ENCODE measurements at places on chromosomes 5 and 9.

DNA sequence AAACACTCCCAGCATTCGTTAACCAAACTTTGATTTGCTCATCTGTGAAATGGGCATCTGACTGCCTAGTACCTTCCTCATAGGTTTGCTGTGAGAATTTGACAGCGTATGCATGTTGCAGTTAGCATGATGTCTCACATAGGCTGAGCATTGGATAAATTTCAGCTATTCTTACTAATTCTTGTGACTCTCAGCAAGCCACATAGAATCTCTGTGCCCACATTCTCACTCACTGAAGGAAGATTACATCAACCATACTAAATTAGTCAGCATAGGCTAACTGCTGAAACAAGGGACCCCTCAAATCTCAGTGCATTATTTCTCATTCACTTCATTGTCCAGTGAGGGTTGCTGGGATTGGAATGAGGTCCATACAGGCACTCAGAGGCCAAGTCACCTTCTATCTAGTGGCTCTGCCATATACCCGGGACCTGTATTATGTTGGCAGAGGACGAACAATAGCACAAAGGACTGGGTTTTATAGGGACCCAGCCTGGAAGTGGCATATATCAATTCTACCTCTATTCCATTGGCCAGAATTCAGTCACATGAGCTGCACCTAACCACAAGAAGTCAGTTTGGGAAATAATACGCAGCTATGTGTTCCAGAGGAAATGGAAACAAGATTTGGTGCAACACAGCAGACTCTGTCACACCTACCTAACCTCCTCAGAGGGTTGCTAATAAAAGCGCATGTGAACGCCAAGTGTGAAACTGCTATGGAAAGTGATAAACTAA lies 4.2 kb upstream of the PTGER4 start:
- DNase-seq: no peak

- no peak for DNase-seq
Observed at GRCh38 chr9:113355040-113355596, 5.8 kb downstream of the BSPRY start.

DNA sequence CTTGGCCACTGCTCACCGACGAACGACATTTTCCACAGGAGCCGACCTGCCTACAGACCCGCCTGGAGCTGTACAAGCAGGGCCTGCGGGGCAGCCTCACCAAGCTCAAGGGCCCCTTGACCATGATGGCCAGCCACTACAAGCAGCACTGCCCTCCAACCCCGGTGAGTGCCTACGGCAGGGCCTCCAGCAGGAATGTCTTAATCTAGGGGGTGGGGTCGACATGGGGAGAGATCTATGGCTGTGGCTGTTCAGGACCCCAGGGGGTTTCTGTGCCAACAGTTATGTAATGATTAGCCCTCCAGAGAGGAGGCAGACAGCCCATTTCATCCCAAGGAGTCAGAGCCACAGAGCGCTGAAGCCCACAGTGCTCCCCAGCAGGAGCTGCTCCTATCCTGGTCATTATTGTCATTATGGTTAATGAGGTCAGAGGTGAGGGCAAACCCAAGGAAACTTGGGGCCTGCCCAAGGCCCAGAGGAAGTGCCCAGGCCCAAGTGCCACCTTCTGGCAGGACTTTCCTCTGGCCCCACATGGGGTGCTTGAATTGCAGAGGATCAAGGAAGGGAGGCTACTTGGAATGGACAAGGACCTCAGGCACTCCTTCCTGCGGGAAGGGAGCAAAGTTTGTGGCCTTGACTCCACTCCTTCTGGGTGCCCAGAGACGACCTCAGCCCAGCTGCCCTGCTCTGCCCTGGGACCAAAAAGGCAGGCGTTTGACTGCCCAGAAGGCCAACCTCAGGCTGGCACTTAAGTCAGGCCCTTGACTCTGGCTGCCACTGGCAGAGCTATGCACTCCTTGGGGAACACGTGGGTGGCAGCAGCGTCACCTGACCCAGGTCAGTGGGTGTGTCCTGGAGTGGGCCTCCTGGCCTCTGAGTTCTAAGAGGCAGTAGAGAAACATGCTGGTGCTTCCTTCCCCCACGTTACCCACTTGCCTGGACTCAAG lies 1.5 kb downstream of the CSF2 start:
- DNase-seq: peak; percentile 49

GRCh38 chr5:37814699-37815098 lies 25.1 kb downstream of the GDNF start:
- no peak for DNase-seq

GRCh38 chr5:181235689-181236366 lies 7.9 kb downstream of the RACK1 start:
- no peak for DNase-seq

DNA sequence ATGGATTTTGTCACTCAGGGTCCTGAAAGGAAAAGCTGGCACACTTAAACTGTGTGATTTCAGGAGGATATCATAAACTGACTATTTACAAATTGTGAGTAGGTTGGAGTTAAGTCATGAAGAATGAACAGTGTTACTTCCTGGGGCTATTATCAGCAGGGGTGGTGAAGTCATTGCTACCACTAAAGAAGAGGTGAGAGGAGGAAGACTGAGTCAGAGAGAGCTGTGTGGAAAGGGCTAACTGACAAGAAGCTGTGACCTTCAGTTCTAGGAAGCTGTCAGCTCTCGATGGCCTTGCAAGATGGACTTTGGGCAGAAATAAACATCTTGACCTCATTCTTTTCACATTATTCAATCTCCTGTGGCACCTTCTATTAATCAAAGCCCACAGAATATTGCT lies 72.3 kb upstream of the STARD4 start:
- DNase-seq: no peak

GRCh38 chr5:131630208-131630962 lies 4.6 kb downstream of the RAPGEF6 start:
- DNase-seq: no peak

DNA sequence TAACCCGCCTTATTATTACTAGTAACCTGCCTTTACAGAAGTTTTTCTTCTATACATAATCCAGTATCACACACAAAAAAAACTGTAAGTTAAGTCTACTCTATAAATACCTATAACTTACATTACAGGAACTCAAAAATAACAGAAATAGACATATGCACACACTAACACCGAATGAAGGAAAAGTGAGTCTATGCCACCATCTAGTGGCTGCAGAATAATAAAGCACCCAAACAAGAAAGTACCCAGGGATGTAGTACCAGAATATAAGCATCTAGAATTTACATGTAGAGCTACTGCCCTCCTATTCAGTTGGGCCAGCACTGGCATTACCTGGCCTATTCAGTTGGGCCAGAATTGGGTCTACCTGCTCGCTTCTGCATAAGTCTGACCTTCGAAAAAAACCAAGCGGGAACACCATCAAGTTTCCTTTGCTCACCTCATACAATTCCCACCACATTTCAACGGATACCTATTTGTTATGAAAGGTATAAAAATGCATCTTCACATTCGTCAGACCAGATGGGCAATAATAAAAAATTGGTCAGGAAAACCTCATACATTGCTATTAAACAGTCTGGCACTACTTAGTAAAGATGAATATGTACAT lies 4.0 kb upstream of the NIPSNAP3A start:
- DNase-seq: peak; percentile 48

DNA sequence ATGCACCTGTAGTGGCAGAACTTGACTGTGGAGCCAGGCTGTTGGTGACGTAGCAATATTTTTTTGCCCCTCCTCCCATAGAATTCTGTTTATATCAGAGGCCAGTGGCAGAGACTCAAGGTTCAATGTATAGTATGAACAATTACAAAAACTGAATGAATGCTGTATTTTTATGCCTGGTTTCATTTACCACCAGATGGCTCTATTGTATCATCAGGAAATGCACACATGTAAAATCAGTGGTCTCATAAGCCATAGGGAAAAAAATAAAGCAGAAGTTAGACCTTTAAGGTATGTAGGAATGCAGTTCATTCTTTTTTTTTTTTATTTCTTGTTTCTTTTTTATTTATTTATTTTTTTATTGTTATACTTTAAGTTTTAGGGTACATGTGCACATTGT lies 43.6 kb downstream of the CCDC192 start:
- no peak for DNase-seq

GRCh38 chr5:21817668-21818369 lies 1035.3 kb downstream of the CDH12 start:
- no peak for DNase-seq

DNA sequence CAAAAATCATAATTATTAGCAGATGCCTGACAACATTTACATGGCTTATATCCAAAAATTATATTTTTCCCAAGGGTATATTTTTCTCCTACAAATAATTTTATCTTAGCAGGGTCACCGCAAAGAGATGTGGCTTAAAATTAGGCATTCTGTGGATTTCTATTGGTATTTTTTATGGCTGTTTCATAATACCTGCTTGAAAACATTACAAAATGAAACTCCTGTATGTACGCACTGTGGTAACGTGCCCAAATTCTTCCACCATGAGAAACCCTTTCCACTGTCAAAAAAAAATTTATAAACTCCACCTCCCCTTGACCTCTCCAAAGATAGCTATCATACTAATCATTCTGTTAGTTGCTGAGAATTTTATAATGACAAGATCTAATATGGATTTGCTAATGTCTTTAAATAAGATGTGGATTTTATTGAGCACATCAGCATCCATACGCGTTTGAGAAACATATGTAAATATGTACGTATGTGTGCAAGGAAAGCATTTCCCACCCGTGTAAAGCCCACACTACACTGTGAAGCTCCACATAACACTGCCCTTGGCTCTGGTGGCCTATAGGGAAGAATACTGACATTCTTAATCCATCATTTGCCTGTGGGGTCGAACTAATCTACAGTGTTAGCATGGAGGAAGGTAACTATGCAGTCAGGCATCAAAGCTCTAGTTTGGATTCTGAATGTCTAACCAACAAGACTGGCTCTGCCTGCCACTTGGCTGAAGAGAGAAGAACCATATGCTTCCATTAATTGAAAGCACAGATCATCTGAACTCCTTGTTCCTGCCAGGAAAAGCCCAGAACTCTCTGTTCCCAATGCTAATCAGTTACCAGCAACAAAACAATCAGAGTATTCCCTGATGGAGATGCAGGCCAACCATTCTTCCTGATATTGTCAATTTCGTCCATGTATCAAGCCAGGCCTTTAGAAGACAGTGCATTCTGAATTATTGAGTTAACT lies 244.7 kb downstream of the SPOCK1 start:
- no peak for DNase-seq

- DNase-seq: no peak
Observed at GRCh38 chr5:5494489-5495402, 72.3 kb downstream of the ICE1 start.

- no peak for DNase-seq
Observed at GRCh38 chr5:110631236-110631635, 95.2 kb downstream of the TMEM232 start.

DNA sequence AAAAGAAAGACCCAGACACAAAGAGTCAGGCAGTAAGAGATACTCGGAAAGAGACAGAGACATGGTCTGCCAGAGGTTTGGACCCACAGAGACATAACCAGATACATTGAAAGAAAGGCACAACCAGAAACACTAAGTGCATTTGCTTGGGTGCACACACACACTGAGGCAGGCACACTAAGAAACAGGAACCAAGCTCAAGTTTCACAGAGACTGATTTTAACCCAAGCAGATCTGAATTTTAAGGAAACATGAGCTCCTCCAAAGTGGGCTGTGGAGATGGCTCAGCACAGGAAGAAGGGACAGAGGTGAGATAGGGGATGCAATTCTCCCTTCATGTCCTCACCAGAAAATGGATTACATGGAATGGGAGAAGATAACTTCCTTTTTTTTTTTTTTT lies 9.5 kb downstream of the AQP3 start:
- DNase-seq: no peak

DNA sequence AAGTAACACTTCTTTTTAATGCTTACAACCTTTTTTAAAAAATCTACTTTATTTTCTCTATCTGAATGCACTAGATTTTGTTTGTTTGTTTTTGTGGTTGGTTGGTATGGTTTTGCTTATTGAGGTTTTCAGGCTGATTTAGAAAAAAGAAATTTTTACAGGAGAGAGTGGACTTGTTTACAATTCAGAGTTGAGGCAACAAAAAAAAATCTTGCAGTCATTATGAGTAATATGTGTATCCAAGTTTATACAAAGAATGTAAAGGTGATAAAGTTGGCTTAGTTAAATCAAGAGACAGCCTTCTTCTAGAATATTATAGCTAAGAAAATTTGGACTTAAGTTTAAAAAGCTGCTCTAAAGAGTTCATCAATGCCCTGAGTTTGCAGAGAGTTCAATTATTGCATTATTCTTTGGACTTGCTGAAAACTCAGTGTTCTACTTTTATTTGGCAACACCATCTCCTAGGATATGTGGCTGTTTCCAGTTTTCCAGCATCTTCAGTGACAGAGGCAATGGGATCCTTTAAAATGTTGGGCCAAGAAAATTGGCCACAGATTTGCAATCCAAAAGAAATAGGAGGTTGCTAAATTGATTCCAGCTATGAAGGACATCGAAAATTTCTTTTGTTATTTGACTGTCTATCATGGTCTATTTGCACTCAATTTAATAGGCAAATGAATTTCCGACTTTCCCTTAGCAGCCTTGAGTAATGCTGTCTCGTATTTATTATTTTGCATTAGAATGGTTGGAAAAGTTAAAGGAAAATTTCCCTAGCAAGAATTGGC lies 10.7 kb downstream of the STK32A start:
- DNase-seq: no peak

DNA sequence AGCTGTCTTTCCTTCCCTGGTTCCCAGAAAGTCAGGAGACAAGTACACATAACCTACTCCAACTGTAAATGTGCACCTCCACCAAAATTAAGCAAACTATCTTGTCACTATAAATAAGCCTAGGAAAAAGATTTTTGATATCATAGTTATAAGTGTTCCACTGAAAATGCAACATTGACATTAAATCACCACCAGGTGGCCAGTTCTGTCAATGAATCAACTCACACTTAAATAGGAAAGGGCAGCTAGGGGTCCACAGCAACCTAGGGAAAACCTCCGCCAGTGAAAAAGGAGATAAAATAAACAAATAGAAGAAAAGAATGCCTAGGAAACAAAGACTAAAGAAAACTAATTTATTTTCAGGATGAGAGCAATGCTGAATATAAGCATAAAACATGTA lies 243.0 kb upstream of the PTPRD start:
- no peak for DNase-seq

DNA sequence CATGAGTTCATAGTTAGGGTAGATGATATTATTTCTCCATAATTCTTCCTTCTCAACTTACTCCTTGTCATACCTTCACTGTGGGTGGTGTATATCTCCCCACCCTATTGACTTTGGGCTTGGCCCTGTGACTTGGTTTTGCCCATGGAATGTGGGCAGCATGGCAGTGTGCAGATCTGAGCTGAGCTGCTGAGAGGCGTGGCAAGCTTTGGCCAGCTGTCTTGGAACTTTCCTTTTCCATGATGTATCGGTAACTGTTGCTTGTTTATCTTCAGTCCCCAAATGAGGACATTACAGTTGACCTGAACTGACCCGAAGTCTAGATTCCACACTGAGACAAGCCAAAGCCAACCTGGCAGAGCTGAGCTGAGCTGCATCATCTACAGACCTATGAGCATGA lies 70.4 kb downstream of the RALGPS1 start:
- DNase-seq: no peak

DNA sequence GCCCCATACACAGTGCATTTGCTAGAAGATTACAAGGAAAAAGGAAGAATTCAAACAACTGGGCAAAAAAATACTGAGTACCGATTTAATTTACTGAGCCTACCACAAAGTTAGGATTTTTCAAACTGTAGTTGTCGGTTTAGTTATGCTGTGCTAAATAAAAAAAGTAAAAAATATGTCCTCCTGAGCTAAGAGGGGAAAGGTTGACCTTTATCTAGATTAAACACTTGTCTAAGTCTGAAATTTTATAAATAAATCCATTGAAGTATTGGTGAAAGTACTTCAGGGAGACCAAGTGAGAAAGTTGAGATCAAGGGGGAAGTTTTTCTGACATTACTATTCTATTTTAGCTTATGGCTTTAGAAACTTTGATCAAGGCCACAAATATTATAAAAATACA lies 19.1 kb upstream of the DAB2 start:
- no peak for DNase-seq

- DNase-seq: no peak
Observed at GRCh38 chr5:125717209-125717608, 706.0 kb upstream of the GRAMD2B start.

Data from right lung (tissue), 10 donors.